ENCODE measurements at places on chromosomes 4 and X.

- DNase-seq: no peak
Observed at GRCh38 chr4:1446502-1447386, 40.5 kb upstream of the NKX1-1 start.

DNA sequence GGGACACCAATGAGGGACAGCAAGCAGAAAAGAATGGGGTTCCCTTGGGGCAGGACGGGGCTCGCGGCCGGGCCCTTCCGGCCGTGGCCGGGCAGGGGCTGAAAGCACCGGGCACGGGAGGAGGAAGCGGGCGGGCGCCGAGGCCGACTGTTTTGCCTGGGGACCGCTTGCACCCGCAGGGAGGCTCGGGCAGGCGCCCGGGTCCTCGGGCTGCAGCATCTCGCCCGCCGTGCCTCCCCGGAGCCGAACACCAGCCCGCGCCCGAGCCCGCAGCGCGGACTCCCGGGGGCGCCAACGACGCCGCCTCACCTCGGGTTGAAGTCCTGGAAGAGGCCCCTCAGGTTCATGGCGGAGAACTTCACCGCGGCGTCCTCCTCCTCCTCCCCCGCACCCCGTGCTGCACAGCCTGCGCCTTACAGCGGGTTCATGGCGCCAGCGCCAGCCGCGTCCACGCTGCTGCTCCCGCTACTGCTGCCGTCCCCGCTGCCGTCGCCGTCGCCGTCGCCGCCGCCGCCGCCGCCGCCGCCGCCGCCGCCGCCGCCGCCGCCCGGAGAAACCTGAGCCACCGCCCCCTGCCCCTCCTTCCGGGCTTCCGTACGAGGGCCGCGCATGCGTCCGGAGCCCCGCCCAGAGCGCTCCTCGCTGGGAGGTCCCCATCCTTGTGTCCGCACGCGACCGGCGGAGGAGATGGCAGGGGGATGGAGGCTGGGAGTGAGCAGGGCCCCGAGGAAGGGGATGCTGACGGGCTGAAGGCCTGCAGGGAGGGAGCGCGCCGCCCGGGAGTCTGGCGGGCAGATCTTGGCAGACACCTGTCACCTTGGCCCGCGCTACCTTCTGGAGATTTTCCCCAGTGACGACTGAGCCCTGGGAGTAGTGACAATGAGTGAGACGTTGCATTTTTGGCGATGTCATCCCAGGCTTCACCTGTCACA, at the start of gene TMEM185A:
Gene TMEM185A (minus strand): TSS at position 559 of the 932 bp plus-strand sequence. CDS start 212 bp downstream, at position 347.
- DNase-seq: peak; percentile 86

- DNase-seq: no peak
Observed at GRCh38 chrX:32195611-32196010, 1015.7 kb downstream of the DMD start.

DNA sequence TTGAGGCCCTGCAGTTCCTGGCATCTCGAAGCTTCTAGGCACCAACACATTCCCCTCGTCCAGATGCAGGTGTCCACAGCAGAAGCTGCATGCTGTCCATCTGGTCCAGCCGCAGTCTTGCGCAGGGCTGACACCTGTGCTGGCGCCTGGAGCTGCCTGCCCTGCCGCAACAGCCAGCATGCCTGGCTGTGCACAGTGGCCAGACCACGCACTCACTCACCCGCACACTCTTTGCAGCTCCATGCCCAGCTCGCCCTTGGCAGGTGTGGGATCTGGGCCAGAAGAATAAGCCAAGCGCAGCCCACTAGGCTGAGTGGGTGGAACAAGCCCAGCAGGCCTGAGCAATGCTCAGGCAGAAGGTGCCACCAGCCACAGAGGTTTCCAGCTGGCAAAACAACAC, 125.6 kb downstream of the PARM1 start:
- DNase-seq: no peak

DNA sequence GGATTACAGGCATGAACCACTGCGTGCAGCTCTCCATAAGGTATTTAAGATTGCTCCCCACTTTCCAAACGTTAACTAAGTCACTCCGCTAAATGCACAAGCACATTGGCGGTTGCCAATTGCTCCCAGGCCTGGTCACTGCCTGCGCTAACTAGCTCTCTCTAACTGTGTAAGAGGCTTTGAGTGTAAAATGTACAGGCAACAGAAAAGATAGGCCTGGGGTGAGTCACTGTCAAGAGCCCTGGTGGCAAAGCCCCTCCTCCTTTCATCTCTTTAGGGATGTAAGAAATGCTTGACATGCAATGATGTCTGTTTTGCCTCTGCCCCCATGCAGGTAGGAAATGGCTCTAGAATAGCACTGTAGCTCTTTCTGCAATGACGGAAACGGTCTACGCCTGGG, 329.7 kb upstream of the GATB start:
- DNase-seq: no peak

DNA sequence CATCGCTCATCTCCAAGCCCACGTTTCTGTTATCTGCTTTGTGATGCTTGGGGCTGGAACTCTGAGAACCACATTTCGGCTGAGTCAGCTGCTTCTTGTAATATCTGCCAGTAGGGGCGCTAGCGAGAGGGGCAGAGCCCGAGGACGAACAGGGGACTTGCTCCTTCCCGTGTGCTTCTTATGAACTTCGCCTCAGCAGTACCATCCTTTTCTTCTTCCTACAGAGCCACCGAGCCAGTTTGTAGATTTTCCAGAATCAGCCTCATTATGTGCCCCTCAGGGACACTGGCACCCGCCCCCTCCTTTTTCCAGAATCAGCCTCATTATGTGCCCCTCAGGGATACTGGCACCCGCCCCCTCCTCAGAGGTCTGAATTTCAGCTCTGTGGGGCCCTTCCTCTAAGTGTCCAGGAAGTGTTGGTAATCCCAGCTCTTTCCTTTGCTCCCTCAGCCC, 441.7 kb upstream of the RASGEF1B start:
- DNase-seq: peak; percentile 49

DNA sequence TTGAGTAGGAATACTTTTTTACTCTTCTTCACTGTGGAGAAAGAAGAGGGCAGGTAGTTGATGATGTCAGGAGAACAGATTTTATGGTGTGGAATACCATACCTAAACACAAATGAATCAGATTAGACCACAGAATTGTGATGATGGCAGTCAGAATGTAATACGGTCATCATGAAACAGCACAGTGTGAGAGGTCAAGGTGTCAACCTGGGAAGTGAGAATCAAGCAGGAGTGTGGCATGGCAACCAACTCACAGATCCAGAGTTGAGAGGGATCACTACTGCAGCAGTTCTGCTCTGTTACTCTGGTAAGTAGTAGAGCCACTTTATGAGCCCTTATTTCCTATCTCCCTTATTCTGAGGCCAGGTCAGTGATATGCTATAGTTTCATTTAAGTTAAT, 27.7 kb downstream of the METTL14 start:
- DNase-seq: no peak

- DNase-seq: no peak
Observed at GRCh38 chr4:10089346-10089745, 27.3 kb downstream of the WDR1 start.

DNA sequence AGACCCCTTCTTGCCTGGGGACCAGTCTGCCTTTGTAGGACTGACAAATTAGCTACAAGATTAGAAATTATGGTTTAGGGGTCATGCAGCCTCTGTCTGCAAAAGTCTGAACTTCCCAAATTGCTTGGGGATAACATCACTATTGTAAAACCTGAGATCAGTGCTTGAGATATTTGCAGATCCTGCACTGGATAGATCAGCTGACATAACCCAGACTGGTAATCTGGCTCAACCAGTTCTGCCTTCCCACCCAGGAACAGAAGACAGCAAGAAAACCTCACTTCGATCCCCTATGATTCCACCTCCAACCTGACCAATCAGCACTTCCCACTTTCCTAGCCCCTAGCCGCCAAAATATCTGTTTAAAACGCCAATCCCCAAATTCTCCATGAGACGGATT, 202.8 kb upstream of the DIAPH2 start:
- DNase-seq: no peak

DNA sequence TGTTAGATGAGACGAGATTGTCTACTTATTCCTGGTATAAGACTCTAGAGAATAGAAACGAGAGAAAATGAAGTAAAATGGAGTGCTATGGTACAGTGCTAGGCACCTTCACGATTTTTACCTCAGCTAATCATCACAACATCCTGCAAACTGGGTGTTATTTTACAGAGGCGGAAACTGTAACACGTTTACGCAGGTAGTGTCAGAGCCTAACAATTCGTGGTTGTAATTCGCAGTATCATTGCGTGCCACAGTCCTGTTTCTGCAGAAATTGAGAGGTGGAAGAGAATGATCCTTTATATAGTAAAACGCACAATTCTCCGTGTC, 383 bp upstream of the TBC1D19 start:
- no peak for DNase-seq
